A549 (cell line): ENCODE measurements at places on chromosomes 5 and 9.

GRCh38 chr5:43007246-43007910 lies 32.7 kb downstream of the ANXA2R start:
- peak; percentile 94 for DNase-seq

- DNase-seq, result no peak
Measured at GRCh38 chr9:78357165-78357873, 60.4 kb downstream of the PSAT1 start.

DNA sequence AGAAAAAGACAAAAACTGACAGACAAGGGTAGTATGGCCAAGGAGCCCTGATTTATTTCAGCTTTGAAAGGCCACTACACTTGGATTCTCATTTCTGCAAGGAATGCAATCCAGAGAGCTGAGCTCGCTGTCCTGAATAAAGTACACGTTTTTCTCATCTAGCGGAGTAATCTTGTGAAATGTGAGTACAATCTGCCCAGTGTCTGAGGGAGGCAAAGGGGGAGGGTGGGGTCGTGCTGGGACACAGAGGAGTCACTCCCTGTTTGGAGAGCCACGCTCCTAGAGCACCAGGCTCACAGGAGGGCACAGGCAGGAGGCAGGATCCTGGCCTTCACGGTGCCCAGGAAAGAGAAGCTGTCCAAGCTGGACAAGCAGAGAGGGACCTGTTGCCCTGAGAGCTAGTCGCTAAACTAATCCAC lies 51.0 kb upstream of the IFNK start:
- DNase-seq, result no peak

- DNase-seq, result peak; percentile 88
Measured at GRCh38 chr9:94554439-94555331, at the start of gene PCAT7. Gene PCAT7, plus strand, starts transcription at chr9:94555083.

GRCh38 chr5:172548311-172548731 lies 92.7 kb upstream of the NEURL1B start:
- DNase-seq, result no peak

- no peak for DNase-seq
Measured at GRCh38 chr5:169146158-169146557, 154.8 kb downstream of the SLIT3 start.

DNA sequence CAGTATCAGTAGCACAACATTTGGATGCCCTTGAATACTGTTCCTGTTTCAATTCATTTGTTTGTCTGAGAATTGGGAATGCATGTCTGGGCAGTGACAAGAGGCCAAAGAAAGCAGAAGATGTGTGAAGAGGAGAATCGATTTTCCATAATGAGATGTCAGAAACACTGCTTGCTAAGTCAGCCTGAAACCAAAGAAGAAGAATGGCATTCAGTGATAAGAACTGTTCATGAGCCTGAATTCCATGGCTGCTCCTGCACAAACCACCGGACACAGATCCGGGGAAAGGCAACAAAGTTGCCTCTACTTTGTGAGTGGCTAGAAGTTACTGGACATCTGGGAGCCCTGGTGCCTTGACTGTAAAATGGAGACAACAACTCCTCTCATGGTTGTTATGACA lies 207.2 kb upstream of the RASEF start:
- no peak for DNase-seq
